MM.1S (cell line): ENCODE measurements at places on chromosomes 16 and 17.

DNA sequence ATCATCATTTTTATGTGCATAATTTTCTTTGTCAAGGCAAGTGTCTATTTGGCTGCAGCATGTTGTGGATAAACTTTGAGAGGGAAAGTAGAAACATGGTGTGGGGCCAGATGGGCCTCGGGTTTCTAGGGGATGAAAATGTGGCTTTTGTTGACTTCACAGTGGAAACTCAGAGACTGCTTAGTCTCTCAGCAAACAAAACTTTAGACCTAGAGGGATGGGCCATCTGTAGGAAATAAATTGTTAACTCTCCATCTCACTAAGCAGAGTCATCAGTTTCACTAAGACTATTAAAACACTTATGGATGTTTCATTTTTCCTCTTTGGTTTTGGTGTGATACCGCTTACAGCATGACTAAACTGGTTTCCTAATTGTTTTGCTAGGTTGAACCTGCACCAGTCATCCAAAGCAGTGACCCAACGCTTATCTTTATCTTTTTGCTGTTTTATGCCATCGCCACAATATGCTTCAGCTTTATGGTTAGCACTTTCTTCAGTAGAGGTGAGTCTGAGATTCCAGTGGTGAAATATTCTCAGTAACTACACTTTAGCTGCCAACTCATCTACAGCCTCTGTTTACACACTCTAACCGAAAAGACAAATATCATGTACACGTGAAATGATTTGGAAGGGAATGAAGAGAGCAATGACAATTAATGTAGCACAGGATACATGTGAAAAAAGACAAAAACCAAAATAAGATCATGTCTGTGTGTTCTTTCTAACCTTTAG is 60.6 kb upstream of the CRYM start:
- peak; percentile 86 for DNase-seq

GRCh38 chr17:74918906-74919305 is 4.1 kb downstream of the USH1G start:
- no peak for DNase-seq

DNA sequence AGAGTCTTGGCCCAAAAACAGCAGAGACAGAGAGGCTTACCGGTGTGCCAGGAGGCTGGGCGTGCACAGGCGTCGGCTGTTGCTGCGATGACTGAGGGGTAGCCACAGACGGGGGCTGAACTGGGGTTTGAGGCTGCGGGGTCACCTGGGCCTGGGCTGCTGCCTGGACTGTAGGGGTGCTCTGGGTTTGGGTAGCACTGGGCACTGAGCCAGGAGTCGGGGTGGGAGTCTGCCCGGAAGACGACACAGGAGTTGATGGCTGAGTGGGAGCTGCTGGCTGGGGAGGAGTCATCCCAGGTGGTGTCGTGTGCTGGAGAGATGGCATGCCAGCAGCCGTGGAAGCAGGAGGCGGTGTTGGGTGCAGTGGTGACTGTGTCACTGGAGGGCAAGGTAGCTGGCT is 53.2 kb upstream of the TRAP1 start:
- no peak for DNase-seq

DNA sequence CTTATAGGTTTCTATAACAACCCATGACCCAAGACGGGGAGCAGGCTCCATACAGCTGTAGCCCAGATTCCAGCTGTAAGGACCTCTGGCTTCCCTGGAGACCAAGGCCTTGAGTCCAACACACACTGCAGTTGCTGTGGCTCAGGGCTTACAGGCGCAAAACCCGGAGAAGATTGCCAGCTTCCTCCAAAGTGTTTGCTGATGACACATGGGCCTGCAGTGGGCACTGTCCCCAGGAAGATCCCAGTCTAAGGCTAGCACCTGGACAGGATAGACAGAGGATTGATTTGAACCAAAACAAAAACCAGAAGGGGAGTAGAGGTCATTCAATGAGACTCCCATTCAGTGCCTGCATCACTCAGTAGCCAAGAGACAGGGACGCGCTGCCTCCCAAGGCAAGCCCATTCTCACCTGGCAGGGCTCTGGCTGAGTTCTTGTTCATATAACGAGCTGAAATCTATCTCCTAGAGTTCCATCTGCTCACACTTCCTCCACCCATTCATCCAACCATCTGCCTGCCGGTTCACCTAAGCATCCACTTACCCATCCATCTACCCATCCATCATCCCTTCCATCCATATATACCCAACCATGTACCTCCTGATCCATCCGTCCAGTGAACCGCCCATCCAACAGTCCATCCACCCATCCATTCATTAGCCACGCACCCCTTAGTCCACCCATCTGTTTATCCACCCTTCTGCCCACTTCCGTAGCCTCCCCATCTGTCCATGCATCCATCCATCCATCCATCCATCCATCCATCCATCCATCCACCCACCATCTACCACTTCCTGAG is 10.2 kb downstream of the RAB11FIP4 start:
- DNase-seq = no peak
